ENCODE measurements at places on chromosomes 5 and 9.

GRCh38 chr9:82168585-82168984 is 180.0 kb downstream of the SPATA31D1 start:
- no peak for DNase-seq

GRCh38 chr9:127353882-127354281 is 43.1 kb upstream of the SLC2A8 start:
- DNase-seq: no peak

GRCh38 chr9:72533322-72533721 is 11.9 kb downstream of the TMC1 start:
- no peak for DNase-seq

- no peak for DNase-seq
These were observed 107.4 kb downstream of the DAPK1 start for GRCh38 chr9:87604886-87605588.

GRCh38 chr9:123745933-123746332 is 184.0 kb downstream of the DENND1A start:
- DNase-seq: no peak

- no peak for DNase-seq
These were observed 152.5 kb downstream of the APBA1 start for GRCh38 chr9:69519470-69520240.

- no peak for DNase-seq
These were observed 156.2 kb upstream of the CCDC152 start for GRCh38 chr5:42600441-42600840.

GRCh38 chr9:128540634-128541360 is 11.6 kb upstream of the SPTAN1 start:
- DNase-seq: no peak

All from upper lobe of right lung (tissue), 1 donor.